T-helper 17 cell (primary cell): ENCODE measurements at places on chromosomes 4 and X.

GRCh38 chr4:17055788-17056187 is 157.3 kb upstream of the LDB2 start:
- H3K36me3 ChIP-seq: no peaks in the 10 kb centered on the region
- no peak for DNase-seq
- H3K27me3 ChIP-seq: no peaks in the 10 kb centered on the region
- H3K4me1 ChIP-seq: no peaks in the 10 kb centered on the region
- H3K4me3 ChIP-seq: no peak overlapping the region

DNA sequence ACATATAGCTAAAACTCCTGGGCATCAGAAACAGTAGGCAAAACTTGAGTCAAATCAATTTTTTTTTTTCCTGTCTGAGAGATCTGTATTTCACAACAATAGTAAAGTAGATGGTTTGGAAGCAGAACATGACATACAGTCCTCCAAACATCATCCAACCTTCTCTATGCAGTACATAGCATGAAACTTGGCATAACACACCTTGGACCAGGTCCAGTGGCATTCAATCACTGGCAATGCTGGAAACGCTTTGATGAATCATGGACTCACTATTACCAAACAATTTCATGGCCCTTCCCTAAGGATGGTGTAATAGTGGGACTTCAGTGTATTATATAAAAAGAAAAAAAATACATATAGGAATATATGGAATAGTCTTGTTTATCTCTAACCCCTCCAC is 154.6 kb downstream of the FMR1NB start:
- no peaks in the 10 kb centered on the region for H3K4me1 ChIP-seq
- no peak for DNase-seq
- no peak overlapping the region for H3K4me3 ChIP-seq
- H3K27ac ChIP-seq: no peak overlapping the region
- no peaks in the 10 kb centered on the region for H3K27me3 ChIP-seq
- H3K36me3 ChIP-seq: no peaks in the 10 kb centered on the region

GRCh38 chr4:59240011-59240410 is 1960.1 kb upstream of the ADGRL3 start:
- no peak for DNase-seq
- H3K36me3 ChIP-seq: no peaks in the 10 kb centered on the region
- H3K4me1 ChIP-seq: no peaks in the 10 kb centered on the region
- H3K27ac ChIP-seq: no peak overlapping the region

DNA sequence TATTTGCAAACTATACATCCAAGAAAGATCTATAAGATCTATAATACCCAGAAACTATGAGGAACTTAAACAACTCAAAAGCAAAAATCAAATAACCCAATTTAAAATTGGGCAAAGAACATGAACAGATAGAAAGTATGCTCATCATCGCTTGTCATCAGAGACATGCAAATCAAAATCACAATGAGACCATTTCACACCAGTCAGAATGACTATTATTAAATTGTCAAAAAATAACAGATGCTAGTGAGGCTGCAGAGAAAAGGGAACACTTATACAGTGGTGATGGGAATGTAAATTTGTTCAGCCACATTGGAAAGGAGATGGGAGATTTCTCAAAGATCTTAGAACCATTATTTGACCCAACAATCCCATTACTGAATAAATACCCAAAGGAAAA is 1451.7 kb upstream of the ADGRL3 start:
- no peak for DNase-seq
- no peaks in the 10 kb centered on the region for H3K36me3 ChIP-seq
- H3K27me3 ChIP-seq: no peaks in the 10 kb centered on the region
- no peak overlapping the region for H3K27ac ChIP-seq
- no peaks in the 10 kb centered on the region for H3K4me1 ChIP-seq
- no peak overlapping the region for H3K4me3 ChIP-seq

DNA sequence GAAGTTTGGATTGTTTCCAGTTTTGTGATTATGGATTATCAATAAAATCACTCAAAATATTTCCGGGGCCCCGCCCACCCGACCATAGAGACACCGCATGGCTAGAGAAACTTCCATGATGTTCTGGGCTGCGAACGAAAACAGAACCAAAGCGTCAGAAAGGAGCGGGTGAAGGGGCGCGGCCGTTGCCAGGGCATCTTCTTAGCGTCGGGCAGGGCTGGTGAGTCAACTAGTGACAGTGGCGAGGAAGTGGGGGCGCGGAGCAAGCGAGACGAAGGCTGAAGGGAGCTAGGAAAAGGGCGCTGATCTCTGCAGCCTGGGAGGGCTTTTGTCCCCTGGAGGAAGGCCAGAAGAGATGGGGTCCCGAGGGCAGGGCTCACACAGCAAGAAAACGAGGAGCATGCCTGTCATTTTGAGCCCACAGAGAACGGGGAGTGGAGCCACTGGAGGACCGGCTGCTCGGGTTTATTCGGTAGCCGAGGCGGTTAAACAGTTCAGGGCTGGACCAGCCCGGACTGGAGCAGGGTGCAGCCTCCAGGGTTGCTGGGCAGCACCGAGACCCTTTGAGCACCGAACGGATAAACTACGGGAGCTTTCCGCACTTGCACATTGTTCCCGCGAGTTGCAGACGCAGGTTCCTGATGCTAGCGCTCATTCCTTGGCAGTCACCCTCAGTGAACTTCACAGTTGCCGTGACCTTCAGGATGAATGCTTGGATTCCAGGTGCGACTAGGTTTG is 298.1 kb upstream of the TRPC5 start:
- no peaks in the 10 kb centered on the region for H3K4me1 ChIP-seq
- no peak overlapping the region for H3K4me3 ChIP-seq
- no peak overlapping the region for H3K27ac ChIP-seq
- H3K27me3 ChIP-seq: no peaks in the 10 kb centered on the region
- no peak for DNase-seq

- DNase-seq: peak; percentile 5
- no peak overlapping the region for H3K4me3 ChIP-seq
- no peaks in the 10 kb centered on the region for H3K27me3 ChIP-seq
- peak overlapping the region; percentile 69 for H3K27ac ChIP-seq
- H3K4me1 ChIP-seq: peaks cover 6% of the 10 kb centered on the region
These were observed 12.3 kb upstream of the SYTL5 start for GRCh38 chrX:37993837-37994619.

GRCh38 chr4:144591401-144591800 is 54.6 kb upstream of the HHIP start:
- no peaks in the 10 kb centered on the region for H3K27me3 ChIP-seq
- H3K4me1 ChIP-seq: no peaks in the 10 kb centered on the region
- no peak overlapping the region for H3K27ac ChIP-seq
- no peaks in the 10 kb centered on the region for H3K36me3 ChIP-seq
- H3K4me3 ChIP-seq: no peak overlapping the region
